ENCODE measurements at places on chromosomes 12 and 14. TPM values are rescaled to one million over a fixed set of nuclear protein-coding genes. Genes with fewer than 3 reads are reported as not detected.

GRCh38 chr14:53152887-53153701 lies at the start of gene DDHD1:
TSS of gene DDHD1 (minus strand) at chr14:53153323. CDS start at chr14:53153098, 225 bp downstream.
- no peak for DNase-seq

GRCh38 chr14:93548102-93548843 lies 117.5 kb downstream of the UNC79 start:
- no peak for DNase-seq

GRCh38 chr12:62210422-62210821 lies 49.8 kb upstream of the USP15 start:
- no peak for DNase-seq

GRCh38 chr12:13970803-13971202 lies 10.6 kb downstream of the GRIN2B start:
- no peak for DNase-seq

GRCh38 chr12:104426926-104427546 lies 29.7 kb upstream of the CHST11 start:
- DNase-seq, result no peak

DNA sequence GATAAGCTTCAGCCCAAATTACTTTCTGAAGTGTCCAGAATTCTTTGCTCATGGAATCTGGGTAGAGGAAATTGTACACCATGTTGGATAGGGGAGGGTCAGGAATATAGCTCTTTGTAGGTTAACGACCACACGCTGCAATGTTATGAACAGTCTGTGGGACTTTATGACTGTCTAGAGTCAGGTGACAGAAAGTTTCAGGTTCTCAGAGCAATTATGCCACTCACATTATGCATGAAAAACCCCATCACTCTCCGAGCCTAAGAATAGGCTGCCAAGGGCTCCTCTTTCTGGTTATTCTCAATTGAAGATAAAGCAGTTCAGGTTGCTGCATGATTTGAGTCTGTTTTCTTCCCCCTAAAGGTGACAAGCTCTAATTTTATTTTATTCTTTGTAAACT lies 430.9 kb downstream of the ATP23 start:
- no peak for DNase-seq

DNA sequence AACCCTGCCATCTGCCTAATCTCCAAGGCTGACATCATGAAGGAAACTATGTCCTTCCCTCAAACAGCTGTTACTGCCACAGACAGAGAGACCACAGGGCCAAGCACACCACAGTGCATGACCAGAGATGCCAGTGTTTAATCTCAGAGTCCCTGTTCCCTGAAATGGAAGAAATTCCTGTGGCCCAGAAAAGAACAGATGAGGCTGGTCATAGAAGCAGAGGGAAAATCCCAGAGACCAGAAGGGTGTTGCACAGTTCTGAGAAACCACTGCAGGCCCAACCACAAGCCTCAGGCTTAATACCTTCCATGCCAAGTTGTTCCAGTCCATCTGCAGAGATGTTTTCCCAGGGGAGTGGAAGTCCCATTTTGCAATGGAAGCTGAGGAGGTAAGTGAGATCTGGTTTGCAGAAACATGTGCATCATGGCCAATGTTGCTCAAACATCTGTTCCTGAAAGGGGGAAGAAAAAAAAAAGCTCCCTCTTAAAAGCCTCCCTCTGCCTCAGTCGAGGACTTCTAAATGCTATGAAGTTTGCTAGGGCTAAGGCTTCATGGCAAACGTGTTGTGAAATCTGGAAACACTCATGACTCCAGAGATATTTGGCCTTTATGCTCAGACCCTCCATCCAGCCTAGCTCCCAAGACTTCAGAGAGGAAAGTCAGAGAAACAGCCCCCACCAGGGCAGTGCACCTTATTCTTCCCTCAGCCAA lies 98.6 kb downstream of the SCARB1 start:
- DNase-seq, result no peak

GRCh38 chr12:104502638-104503037 lies 45.9 kb downstream of the CHST11 start:
- DNase-seq, result no peak

DNA sequence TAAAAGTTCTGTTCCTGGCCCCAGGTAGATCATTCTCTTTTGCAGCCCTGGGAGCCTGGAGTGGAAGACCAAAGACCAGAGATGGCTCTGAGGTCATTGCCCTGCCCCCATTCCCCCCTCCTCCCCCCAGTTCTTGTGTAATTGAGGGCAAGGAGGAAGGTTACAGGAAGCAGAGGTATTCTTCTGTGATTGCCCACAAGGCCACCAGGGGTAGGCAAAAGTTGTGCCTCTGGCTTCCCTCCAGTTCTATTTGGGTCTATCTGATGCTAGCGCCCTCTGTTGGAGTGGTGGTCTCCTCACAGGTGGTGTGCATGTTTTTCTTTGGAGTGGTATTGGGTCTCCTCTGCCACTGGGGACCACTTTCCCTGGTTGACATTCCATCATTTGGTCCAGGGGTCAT lies 41.2 kb upstream of the CRY1 start:
- no peak for DNase-seq

- DNase-seq, result no peak
Measured at GRCh38 chr14:22822016-22822570, 6.9 kb upstream of the SLC7A7 start.

DNA sequence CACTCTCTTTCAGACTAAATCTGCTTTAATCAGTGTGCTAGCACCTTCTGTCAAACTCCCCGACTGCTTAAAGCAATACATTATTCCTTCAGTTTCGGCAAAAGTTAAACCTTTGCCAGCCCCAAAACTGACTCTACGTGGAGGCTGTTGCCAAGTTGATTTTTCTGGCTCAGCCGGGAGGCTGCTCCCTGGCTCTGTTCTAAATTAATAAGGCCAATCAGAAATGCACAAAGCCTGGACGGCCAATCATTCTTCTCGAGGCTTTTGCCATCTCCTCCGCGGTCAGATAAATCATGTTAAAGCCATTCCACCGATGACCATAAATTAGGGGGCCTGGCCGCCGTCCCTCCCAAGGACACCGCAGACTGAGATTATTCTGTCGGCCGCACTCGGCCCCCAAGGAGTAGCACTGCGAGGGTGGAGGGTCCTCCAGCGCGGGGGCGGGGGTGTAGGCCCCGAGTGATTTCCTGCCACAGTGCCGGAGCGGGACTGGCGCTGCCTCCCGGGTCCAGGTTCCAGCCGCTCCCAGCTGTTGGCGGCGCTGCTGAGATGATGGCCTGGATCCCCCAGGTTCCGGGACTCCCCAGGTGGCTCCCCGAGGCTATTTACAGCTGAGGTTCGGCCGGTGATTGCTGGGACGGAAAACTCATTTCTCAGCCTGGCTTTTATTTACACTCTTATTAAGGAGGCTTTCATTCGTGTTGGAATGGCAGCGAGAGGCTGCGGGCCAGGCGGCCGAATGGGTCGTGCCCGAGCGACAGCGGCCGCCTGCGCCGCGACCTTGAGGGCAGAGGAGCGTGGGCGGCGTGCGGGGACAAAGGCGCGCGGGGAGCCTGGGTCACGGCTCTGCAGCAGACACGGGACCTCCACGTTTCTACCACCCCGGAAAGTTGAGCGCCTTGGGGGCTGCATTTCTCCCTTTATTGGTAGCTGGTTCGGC lies 165.1 kb downstream of the MON2 start:
- DNase-seq, result no peak

GRCh38 chr12:108621161-108621560 lies 12.5 kb downstream of the SELPLG start:
- no peak for DNase-seq

DNA sequence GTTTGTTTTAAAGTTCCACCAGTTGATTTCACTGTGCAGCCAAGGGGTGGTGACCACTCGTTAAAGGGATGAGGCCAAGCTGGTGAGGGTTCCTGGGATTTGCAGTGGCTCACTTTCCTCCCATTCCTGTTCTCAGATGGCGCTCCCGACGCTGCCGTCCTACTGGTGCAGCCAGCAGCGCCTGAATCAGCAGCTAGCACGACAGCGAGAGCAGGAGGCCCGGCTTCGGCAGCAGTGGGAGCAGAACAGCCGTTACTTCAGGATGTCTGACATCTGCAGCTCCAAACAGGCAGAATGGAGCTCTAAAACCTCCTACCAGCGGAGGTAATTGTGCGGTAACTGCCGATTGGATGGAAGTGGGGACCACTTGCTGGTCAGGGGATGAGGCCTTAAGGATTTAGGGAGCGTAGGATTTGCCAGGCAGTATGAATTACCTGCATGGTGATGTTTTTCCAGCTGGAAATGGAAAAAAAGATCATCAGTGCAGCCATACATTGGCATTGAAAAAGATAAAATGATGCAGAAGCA lies 2.9 kb downstream of the TCHP start:
- no peak for DNase-seq

ASCL1 gene
- total RNA-seq, result not detected

ALX1 gene
- total RNA-seq, result not detected

PPP1R36 gene
- total RNA-seq, result 0.73 TPM

SYNJ2BP gene
- total RNA-seq, result 23.4 TPM

GLIPR1L2 gene
- total RNA-seq, result 0.14 TPM

All from pulmonary artery endothelial cell (primary cell).